HEK293T (cell line): ENCODE measurements at places on chromosomes 1 and 21.

- DNase-seq, result no peak
Observed at GRCh38 chr1:19360016-19360415, 47.9 kb downstream of the SLC66A1 start.

GRCh38 chr1:118914379-118915161 lies 73.6 kb downstream of the TBX15 start:
- DNase-seq, result no peak

DNA sequence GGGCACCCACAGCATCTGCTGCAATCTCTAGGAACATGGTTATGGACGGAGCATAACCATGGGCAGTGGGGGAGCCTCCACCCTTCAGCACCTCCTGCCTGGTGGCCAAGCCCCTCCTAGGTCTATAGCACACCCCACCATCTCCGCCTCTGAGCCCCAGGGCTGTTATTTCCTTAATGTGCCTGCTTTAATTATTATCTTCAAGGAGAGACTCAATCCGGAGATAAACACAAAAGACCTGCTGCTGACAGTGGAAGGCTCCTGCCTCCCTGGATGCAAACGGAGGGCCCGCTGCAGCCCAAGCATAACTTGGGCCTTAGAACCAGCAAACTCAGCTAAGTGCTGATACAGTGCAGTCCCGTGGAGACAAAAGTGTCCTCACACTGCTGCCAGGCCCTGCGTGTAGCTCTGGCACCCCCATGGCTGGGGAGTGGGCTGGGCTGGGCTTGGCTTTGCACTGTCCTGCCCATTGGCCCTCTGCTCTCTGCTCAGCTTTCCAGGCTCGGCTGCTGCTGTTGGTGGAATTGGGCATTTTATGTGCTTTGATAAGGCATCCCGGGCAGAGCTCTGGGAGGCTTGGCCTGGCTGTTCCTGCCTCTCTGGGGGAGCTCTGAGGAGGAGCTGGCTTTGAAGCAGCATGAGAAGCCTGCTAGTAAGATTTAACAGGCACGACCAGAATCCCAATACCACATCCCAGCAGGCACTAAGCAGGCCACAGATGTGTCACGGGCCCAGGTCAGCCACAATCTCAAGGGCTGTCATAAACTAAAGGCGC lies 620.2 kb downstream of the PTPRU start:
- DNase-seq, result no peak

- no peak for DNase-seq
Observed at GRCh38 chr21:26916799-26917198, 50.1 kb downstream of the ADAMTS5 start.
